ENCODE measurements at places on chromosomes 3 and 15.

DNA sequence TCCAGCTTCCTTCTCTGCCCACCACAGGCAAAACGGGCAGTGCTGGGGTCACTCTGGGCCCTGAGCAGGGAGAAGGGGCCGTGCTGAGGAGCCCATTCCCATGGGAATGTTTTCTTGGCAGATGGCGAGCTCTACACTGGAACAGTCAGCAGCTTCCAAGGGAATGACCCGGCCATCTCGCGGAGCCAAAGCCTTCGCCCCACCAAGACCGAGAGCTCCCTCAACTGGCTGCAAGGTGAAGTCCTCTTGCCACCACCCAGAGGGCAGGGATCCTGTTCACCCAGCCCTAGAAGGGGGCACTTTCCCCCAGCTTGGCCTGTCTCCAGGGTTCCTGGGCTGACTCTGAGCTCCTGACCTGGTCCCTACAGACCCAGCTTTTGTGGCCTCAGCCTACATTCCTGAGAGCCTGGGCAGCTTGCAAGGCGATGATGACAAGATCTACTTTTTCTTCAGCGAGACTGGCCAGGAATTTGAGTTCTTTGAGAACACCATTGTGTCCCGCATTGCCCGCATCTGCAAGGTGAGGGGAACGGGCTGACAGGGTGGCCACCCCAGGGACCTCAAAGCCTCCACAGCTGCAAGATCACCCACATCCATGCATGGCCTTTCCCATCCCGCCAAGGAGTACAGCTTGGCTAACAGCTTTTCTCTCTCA, 12.4 kb downstream of the CIB1 start:
- DNase-seq, result peak; percentile 34

DNA sequence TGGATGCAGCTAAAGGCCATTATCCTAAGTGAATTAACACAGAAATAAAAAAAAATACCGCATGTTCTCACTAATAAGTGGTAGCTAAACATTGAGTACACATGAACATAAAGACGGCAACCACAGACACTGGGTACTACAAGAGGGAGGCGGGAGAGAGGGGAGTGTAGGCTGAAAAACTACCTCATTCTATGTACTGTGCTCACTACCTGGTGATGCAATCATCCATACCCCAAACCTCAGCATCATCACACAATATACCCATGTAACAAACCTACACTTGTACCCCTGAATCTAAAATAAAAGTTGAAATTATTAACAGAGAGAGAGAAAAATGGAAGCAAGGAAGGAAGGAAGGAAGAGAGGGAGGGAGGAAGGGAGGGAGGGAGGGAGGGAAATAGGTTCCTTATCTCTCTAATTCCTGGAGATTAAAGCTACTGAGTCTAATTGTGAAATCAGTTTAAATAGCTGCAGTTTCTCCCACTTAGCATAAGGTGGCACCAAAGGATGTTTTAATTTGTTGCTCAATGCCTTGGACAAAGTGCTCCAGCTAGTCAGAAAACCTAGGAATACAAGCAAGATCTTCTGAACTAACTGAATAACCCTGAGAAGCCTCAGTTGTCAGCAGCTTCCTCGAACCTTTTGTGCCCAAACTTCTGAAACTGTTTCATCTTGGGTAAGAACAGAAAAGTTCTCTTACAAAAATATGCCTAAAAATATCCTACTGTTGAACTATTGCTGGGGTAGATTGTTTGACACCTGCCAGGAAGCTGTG, 79.4 kb upstream of the ATP11B start:
- DNase-seq, result peak; percentile 89

DNA sequence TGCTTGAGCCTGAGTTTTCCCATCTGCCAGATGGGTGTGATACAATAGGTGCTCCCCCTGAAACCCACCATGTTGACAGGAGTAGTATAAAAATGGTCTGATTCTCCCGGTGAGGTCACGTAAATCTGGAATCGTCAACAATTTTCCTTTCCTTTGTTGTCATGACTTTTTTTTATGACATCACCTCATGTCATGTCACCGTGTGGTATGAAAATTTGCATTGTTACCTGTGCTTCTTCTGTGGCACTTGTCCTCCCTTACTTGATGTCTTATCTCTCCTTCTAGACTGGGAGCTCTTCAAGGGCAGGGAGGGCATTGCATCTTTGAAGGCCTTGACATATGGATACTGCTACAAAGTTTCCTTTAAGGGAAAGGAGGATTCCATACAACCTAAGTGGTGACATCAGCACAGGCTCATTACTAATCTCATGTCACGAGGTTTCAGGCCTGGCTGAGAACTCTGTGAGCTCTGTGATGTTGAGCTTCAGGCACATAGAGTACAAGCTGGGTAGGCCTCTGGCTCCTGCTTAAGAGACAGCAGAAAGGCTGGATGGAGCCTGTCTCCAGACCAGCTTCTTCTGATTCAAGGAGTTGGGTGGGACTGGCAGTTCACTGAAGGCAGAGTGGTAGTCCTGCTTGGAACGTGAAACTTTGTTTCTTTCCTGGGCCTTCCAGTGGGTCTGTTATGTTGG, 66.3 kb downstream of the LPP start:
- no peak for DNase-seq

GRCh38 chr3:62109534-62109933, 263.8 kb downstream of the FEZF2 start:
- no peak for DNase-seq

DNA sequence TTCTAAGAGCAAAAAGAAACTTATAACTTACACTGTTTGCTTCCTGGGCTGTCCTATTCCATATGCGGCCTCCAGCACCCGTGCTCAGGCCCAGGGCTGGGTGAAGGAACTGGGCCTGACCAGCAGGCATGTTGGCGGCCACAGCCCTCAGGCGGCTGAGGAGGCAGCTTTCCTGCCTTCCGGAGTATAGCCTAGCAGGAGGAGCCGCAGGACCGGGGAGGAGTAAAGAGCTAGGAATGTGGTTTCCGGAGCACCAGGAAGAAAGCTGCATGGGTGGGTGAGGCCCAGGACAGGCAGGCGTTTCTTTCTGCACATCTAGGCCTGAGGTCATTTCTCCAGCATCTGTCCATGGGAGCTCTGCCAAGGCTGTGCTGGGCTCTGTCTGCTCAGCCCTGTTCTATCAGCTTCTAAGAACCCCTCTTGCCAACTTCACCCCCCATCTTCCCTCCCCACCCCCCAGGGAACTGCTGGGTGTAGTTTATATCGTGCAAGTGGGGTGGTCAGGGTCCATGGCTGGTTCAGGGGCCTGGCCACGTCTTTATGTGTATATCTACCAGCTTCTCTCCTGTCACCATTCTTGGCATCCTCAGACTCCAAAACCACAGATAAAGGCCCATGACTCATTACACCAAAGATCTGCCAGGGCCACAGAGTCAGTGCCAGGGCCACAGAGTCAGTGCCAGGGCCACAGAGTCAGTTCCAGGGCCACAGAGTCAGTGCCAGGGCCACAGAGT, 7.8 kb upstream of the KIF7 start:
- DNase-seq, result no peak

DNA sequence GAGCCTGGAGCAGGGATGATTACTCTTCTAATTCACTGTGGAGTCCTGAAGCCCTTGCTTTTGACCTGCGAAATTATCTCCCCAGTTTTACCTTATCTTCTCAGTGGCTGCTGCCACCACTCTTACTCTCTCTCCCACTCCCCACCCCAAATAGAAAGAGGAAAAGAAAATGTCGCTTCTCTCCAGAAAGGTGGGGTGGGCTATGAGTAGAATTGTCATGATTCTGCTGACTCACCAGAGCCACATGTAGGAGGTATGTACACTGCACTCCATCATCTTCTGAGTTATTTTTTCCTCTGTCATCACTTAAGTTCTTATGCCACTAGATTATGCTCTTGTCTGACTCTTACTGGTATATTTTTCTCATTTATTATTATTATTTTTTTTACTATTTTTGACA, 43.9 kb upstream of the TMEM158 start:
- DNase-seq, result peak; percentile 82

DNA sequence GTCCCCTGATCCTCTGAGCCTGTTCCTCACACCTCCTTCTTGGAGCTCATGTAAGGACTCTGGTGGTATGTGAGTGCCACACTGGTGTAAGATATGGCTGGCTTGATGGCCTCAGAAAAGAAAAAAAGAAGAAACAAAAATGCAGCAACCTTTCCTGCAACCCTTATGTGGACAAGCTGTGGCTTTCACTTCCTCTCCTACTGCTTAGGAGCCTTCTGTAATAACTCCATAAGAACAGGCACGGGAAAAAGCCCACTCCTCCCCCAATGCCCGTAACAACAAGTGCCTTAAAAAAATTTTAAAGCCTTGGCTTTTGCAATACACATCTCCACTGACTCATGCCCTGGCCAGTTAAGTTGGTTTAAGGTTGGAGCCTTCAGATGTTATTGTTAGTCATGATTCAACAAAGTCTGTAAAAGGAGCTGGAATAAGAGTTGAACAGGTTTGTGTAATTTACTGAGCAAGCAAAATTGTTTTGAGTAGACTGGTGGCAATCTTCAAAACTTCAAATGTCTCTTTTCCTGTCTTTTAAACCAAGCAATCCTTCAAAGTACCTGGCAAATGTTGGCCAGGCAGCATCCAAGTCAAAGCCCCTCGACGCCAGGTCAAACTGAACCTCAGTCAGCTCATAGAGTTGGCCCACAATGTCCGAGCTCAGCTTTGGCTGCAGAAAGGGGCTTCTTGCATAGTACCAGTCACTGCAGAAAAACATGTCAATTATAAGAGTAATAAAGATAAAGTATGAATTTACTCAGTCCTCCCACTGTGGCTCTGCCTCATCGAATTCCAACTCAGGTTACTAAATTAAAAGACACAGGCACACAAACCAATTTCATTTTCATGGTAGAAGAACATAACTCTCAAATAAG, 22.9 kb downstream of the FYCO1 start:
- DNase-seq, result no peak

DNA sequence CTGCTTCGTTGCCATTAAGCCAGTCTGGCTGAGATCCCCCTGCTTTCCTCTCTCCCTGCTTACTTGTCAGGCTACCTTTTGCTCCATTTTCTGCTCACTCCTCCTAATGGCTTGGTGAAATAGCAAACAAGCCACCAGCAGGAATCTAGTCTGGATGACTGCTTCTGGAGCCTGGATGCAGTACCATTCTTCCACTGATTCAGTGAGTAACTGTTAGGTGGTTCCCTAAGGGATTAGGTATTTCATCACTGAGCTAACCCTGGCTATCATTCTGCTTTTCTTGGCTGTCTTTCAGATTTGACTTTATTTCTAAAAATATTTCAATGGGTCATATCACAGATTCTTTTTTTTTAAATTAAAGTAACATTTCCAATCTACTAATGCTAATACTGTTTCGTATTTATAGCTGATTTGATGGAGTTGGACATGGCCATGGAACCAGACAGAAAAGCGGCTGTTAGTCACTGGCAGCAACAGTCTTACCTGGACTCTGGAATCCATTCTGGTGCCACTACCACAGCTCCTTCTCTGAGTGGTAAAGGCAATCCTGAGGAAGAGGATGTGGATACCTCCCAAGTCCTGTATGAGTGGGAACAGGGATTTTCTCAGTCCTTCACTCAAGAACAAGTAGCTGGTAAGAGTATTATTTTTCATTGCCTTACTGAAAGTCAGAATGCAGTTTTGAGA, 25.0 kb downstream of the CTNNB1 start:
- DNase-seq, result no peak
